WTC11 (cell line): ENCODE measurements at places on chromosomes 2 and 18.

- no peak for DNase-seq
Observed at GRCh38 chr2:27412419-27413152, 3.2 kb upstream of the PPM1G start.

DNA sequence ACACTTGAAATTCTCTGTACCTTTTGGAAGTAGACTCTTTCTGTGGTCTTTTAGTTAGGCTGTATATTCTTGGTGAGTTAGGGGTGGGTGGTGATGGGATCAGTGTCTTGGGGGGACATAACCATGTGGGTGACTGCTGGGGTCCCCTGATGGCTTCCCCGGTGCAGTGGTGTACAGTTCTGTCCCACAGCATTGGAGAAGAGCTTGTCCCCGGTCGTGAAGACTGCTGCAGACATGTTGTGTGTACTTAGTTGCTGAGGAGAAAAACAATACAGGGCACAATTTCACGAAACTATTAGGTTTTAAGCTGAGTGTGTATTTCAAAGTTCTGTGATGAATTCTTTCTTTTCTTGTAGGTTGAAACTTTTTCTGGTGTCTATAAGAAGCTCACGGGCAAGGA lies 5.4 kb downstream of the RPS7 start:
- no peak for DNase-seq

- DNase-seq: no peak
Observed at GRCh38 chr2:234958311-234958710, 6.5 kb downstream of the SH3BP4 start.

- no peak for DNase-seq
Observed at GRCh38 chr18:37552286-37552685, 13.3 kb downstream of the CELF4 start.

DNA sequence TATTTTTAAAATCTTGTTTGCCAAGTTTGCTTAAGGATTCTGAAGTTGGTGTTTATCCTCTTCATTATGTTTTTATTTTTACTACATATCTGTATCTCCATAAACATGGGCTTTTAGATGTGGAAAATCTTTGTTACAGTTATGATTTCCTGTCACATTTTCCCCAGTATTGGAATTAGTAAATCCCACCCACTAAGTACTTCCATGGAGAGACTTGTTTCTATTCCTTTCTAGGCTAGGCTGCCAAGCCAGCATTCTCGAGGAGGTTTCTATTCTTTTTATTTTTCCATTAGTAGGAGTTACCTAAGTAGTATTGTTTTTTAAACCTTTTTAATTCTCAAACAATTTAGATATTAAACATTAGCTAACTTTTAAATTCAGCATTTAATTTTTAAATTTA lies 22.1 kb downstream of the PKP4 start:
- DNase-seq: no peak

DNA sequence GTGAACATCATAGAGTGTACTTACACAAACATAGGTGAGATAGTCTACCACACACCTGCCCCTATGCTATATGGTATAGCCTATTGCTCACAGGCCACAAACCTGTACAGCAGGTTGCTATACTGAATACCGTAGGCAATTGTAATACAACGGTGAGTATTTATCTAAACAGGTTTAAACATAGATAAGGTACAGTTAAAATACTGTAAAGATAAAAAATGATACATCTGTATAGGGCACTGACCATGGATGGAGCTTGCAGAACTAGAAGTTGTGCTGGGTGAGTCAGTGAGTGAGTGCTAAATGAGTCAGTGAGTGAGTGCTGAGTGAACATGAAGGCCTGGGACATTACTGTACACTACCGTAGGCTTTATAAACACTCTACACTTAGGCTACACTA lies 267.0 kb upstream of the HS6ST1 start:
- no peak for DNase-seq

DNA sequence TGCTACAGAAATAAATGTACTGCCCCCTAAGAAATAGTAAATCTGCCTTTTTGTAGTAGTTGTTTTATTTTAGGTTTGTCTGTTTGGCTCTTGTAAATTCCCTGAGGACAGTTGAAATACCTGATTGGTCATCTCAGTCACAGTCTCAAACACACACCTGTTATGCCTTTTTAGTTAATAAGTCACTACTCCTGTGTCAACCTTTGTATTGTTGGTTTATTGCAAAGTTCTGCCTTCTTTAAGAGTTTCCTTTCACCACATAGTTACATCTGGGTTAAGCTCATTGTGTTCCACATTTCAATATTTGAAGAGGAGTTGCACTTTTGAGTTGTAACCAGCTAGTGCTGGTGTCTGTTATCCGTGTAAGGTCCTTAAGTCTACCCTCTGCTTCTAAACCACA lies 198.7 kb downstream of the CCDC85A start:
- no peak for DNase-seq

DNA sequence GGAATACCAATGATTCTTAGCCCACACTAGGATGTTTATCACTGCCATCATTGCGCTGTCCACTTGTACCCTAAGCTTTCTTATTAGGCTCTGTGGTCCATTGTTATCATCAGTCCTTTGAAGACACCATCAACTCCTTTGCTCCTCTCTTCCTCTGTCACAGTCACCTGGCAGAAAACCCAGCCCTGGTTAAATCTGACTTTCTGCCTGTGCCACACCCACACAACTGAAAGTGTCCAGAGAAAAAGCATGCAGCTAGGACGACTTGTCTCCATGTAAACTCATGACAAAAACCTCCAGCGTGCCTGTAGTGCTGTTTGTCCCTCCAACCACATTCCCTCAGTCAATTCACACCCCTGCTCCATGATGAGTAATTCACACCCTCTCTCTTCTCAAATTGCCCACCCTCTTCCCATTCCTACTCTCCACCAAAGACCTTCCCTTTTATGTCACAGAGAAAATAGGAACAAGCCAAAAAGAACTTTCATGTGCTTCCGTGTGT lies 297.4 kb upstream of the MGAT5 start:
- DNase-seq: no peak

DNA sequence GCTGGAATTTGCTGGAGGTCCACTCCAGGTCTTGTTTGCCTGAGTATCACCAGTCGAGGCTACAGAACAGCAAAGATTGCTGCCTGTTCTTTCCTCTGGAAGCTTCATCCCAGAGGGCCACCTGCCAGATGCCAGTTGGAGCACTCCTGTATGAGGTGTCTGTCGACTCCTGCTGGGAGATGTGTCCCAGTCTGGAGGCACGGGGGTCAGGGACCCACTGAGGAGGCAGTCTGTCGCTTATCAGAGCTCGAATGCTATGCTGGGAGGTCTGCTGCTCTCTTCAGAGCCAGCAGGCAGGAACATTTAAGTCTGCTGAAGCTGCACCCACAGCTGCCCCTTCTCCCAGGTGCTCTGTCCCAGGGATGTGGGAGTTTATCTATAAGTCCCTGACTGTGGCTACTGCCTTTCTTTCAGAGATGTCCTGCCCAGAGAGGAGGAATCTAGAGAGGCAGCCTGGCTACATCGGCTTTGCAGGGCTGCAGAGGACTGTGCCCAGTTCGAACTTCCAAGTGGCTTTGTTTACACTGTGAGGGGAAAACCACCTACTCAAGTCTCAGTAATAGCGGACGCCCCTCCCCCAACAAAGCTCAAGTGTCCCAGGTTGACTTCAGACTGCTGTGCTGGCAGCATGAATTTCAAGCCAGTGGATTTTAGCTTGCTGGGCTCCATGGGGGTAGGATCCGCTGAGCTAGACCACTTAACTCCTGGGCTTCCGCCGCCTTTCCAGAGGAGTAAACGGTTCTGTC lies 301.1 kb downstream of the ERBB4 start:
- peak; percentile 62 for DNase-seq

- no peak for DNase-seq
Observed at GRCh38 chr2:79099140-79099686, 11.4 kb upstream of the REG1B start.

DNA sequence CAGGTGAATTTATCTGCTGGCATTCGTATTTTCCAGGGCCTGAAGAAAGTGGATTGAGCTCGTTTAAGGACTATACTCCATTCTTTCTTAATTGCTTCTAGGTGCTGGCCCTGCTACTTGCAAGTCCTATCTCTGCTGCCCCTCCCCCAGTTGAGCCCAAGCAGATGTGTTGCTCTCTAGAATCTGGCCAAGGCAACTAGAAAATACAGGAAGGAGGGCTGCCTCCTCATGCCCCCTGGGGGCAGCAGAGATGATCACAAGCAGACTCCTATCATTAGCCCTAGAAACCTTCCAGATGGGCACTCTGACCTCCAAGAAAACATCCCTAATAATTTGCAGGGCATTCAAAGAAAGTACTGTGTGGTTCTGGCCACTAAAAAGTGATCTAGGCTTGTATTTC lies 72.5 kb upstream of the CYP26B1 start:
- DNase-seq: peak; percentile 76

DNA sequence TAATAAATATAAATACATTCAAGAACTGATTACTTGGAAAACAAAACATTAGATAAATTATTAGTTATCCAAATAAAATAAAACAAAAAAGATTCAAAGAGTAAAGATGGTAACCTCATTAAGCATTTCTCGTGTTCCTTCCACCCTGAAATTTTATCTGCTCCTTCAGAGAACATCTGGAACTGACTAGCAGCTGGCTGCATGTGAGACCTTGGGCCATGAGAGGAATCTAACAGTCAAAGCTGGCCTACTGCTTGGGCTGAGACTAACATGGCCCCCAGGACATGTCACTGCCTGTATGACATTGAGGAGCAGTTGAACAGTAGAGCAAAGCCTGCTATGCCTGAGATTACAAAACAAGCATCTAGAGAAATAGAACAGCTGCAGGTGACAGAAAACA lies 208.5 kb upstream of the ZSWIM2 start:
- DNase-seq: no peak

DNA sequence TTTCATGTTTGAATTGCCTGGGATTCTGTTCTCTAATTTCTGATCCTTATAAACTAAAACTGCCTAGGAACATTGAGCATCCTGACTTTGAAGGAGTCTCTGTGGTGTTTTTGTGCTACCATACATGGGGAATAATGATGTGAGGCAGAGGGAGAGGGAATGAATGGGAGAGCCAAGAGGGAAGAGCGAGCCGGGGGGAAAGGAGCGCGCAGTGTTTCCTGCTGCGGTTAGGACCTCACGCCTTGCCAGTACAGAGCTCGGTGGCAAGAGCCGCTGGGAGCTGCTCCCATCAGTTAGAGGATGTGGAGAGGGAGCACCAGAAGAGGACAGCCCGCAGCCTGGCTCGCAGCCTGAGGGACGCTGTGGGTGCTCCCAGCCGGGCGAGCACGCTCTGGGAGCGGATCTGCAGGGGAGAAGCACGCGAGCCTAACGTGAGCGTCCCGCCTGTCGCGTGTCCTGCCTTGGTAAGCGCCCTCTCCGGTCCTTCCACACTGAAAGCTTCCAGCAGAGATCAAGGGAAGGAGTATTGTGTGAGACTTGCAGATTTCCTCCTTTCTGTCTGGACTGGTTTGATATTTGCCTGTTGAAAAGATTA lies 114.7 kb downstream of the FAM210A start:
- DNase-seq: no peak

DNA sequence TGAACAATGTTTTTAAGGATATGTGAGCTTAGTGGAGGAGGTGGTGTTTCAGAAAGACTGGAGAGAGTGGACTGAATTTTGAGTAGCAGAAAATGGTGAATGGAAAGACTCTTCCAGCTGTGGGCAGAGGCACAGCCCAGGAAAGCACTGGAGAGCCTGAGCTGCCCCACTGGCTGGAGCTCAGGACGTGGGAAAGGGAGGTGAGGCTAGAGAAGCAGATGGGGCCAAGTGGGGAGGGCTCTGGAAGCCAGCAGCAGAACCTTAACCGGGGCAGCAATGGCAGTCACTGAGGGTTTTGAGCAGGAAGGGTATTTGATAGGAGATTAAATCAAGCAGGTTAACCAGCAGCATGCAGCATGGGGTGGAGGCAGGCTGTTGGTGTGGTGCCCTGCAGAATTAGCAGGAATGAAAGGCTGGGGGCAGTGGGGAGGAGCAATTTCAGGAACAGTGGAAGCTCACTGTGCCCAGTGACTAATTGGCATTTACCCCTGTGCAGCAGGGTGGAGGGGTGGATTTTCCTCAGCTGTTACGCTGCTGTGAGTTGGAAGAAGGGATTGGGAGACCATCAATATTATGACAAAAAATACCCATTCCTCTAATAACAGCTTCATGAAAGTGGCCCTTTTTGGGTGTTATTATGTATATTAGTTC lies 136.2 kb downstream of the CERS6 start:
- no peak for DNase-seq

- no peak for DNase-seq
Observed at GRCh38 chr2:140988597-140988996, 1142.2 kb downstream of the LRP1B start.

DNA sequence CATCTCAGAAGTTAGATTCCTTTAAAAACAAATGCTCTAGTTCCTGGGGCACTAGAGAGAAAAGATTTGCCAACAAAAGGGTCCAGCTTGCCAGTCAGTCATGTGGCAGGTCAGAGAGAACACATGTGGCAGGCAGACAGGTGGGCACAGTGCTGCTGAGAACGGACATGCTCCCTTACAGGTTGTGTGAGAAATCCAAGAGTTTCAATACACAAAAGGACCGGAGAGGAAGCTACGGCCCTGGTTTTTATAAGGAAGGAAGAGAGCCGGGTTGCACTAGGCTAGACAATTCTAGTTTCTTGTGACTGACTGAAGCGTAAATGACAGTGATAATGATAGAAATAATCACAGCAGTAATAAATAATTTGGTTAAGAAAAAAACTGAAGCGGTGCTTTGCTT lies 18.3 kb downstream of the CDC42EP3 start:
- DNase-seq: no peak

DNA sequence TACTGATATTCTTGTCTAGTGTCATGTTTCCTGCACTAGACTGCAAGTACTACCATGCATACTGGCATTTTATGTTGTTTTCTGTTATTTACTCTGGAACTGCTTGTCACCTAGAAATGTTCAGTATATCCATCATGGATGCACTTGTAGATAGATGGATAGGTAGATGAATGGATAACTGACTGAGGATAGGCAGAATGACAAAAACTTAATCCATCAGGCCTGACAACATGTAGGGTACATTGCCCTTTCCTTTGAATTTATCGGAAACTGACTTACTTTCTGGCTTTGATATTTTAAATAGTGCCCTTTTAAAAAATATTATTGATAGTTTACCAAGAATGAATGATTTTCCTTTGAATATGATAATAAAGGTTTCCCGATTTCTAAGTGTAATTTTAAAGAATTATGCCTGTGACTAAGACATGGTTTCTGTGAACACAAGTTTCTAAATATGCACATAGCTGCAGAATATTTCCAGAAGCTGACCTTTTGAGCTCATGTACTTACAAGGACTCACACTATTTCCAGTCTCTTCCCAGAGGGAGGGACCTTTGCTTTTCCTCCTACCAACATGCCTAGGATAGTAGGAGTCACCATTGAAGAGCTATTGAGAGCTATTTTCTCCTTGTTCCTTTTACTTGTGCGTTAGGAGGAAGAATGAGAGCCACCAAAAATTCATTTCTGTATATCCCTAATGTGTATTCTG lies 81.3 kb downstream of the ANKRD12 start:
- DNase-seq: no peak

- no peak for DNase-seq
Observed at GRCh38 chr2:31863867-31864266, 146.9 kb downstream of the MEMO1 start.

GRCh38 chr2:68452158-68452900 lies 14.8 kb downstream of the FBXO48 start:
- DNase-seq: no peak

DNA sequence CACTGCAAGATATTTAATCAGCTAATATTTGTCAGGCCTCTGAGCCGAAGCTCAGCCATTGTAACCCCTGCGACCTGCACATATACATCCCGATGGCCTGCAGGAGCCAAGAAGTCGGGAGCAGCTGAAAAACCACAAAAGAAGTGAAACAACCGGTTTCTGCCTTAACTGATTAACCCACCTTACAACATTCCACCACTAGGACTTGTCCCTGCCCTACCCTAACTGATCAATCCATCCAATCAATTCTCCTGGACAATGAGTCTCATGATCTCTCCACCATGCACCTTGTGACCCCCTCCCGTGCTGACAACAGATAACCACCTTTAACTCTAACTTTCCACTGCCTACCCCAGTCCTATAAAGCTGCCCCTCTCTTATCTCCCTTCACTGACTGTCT lies 945.4 kb upstream of the GYPC start:
- no peak for DNase-seq
